HCT116 (cell line): ENCODE measurements at places on chromosomes 5 and 9. TPM values are rescaled to one million over a fixed set of nuclear protein-coding genes. Genes with fewer than 3 reads are reported as not detected.
A peak's percentile ranks its signal among the peaks of the same experiment; 100 is the strongest.

- no peaks in the 10 kb centered on the region for H3K36me3 ChIP-seq
- no peaks in the 10 kb centered on the region for H3K4me1 ChIP-seq
- DNase-seq = no peak
- 0 out of 2 replicates have a peak, but pooled peaks cover 11% of the 10 kb centered on the region for H3K27me3 ChIP-seq
- H3K4me3 ChIP-seq = no peak overlapping the region
Observed at GRCh38 chr9:76725011-76725546, 39.2 kb upstream of the PCA3 start.

GRCh38 chr5:54728588-54728915, 211.0 kb downstream of the SNX18 start:
- no peak for DNase-seq
- H3K27me3 ChIP-seq = peaks cover 22% of the 10 kb centered on the region
- no peaks in the 10 kb centered on the region for H3K4me1 ChIP-seq
- H3K36me3 ChIP-seq = no peaks in the 10 kb centered on the region
- no peak overlapping the region for H3K27ac ChIP-seq

DNA sequence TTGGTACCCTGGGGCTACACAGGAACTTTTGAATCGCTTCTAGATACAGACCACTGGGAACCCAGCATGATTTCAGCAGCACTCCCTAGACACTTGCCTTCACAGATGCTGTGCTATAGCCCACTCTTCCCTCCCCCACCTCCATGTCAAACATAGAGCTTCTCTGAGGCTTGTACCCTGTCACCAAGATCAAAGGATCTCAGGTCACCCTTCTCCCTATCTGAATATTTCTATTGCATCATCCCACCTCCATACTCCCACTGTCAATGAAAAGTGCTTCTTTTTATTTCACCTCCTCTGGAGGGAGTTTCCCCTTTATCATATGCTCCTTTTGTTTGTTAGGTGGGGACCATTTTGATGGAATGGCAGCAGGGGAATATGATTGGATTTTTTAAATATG, 29.2 kb upstream of the PHF24 start:
- H3K27ac ChIP-seq = no peak overlapping the region
- H3K27me3 ChIP-seq = peaks cover 4% of the 10 kb centered on the region; the same call in 1 of the 2 replicates
- DNase-seq = no peak
- no peak overlapping the region for H3K4me3 ChIP-seq
- no peaks in the 10 kb centered on the region for H3K4me1 ChIP-seq
- no peaks in the 10 kb centered on the region for H3K36me3 ChIP-seq

Gene PRR16
- 0.42 TPM for total RNA-seq

GRCh38 chr5:179612577-179613459, 10.7 kb downstream of the HNRNPH1 start:
- no peak for DNase-seq
- H3K4me1 ChIP-seq = no peaks in the 10 kb centered on the region
- peaks cover 81% of the 10 kb centered on the region for H3K36me3 ChIP-seq
- H3K27ac ChIP-seq = no peak overlapping the region
- H3K27me3 ChIP-seq = no peaks in the 10 kb centered on the region
- H3K4me3 ChIP-seq = no peak overlapping the region

- no peak for DNase-seq
- no peaks in the 10 kb centered on the region for H3K27me3 ChIP-seq
- no peaks in the 10 kb centered on the region for H3K36me3 ChIP-seq
- H3K27ac ChIP-seq = no peak overlapping the region
Observed at GRCh38 chr5:52457810-52458209, 329.9 kb upstream of the ITGA1 start.

- H3K36me3 ChIP-seq = no peaks in the 10 kb centered on the region
- DNase-seq = peak; percentile 39
- H3K27ac ChIP-seq = no peak overlapping the region
Observed at GRCh38 chr5:96687812-96688453, 25.8 kb downstream of the CAST start.

DNA sequence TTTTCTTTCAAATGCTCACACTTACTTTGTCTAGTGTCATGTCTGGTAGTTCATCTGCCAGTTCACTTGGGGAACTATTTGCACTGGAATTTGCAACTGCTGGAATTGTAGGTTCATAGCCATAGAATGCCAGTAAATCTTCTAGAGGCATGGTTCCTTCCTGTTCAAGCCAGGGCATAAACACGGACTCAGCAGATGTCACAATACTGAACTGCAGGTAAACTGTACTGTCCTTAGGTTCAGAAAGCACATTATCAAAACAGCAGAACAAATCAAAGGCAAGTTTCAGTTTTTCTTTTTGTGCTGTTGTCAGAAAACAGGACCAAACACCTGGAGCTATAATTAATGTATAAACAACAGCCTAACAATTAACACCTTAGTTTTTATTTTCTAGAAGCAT, 13.1 kb downstream of the MIER3 start:
- H3K4me1 ChIP-seq = no peaks in the 10 kb centered on the region
- H3K27me3 ChIP-seq = no peaks in the 10 kb centered on the region
- peaks cover 60% of the 10 kb centered on the region for H3K36me3 ChIP-seq
- H3K4me3 ChIP-seq = no peak overlapping the region

DNA sequence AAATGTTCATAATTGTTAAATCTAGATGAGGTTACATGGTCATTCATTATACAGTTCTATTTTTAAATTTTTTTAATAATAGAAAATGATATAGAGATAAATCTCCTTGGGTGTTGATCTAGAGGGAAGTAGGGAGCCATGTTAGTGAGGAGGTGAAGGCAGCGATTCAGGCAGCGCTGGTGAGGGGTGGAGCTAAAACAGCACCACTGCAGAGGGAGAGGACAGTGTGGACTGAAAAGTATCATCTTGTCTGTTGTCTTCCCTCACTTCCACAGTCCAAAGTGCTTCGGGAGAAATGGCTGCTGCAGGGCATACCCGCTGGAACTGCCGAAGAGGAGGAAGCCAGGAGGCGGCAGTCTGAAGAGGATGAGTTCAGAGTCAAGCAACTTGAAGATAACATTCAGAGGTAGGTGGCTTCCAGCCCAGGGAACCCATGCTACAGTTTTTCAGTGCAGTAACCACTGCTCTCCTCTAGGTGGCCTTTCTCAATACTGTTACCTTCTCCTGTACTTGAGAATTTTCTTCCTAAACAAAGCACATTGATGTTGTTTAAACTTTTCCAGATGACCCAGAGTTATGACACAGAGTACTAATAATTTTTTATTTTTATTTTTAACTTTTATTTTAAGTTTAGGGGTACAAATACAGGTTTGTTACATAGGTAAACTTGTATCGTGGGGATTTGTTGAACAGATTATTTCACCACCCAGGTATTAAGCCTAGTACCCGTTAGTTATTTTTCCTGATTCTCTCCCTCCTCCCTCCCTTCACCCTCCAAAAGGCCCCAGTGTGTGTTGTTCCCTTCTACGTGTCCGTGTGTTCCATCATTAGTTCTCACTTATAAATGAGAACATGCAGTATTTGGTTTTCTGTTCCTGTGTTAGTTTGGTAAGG, 100.5 kb downstream of the PALM2AKAP2 start:
- H3K27ac ChIP-seq = no peak overlapping the region
- peaks cover 17% of the 10 kb centered on the region for H3K27me3 ChIP-seq
- peak overlapping the region; percentile 36 for H3K4me3 ChIP-seq
- H3K36me3 ChIP-seq = no peaks in the 10 kb centered on the region
- DNase-seq = peak; percentile 67
- no peaks in the 10 kb centered on the region for H3K4me1 ChIP-seq

Gene NELFB
- total RNA-seq = 86.4 TPM
